Fibroblast of skin of back (primary cell): ENCODE measurements at places on chromosomes 5 and 9.

- no peak for DNase-seq
Measured at GRCh38 chr5:7978114-7978513, 109.2 kb downstream of the MTRR start.

DNA sequence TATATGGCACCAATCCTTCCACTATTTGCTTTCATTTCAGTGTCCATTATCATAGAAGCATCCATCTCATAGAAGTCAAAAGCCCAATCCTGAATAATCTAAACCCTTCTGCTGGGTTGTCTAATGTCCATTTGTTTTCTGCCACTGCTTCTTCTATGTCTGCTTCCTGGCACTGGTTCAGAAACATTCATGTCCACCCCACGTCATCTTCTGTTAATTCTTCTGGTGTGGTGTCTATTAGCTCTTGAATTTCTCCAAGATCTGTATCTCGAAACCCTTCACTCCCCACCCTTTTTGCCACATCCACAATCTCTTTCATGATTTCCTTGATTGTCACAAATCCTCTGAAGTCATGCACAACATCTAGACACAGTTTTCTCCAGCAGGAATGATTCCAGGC lies 23.2 kb upstream of the GOLGA1 start:
- DNase-seq = peak; percentile 14

DNA sequence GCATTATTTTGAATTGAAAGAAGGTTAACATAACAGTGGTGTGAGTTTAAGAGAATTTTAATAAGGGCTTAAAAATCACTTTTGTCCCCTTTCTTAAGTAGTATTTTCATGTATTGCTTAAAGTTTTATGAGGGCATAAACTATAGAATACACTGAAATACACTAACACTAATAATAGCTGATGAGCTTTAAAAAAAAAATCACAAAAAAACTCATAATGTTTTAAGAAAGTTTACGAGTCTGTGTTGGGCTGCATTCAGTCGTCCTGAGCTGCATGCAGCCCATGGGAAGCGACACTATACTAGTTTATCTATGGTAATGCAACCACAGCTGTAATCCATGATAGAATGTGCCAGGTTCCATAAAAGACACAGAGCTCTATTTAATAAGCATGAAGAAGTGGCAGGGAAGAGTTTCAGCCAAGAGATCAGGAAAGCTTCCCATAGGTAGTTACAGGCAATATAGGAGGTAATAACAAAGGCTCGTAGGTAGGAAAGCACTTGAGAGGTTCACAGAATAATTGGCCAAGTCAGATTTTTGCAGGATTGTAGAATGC lies 4.5 kb downstream of the SREK1IP1 start:
- no peak for DNase-seq

DNA sequence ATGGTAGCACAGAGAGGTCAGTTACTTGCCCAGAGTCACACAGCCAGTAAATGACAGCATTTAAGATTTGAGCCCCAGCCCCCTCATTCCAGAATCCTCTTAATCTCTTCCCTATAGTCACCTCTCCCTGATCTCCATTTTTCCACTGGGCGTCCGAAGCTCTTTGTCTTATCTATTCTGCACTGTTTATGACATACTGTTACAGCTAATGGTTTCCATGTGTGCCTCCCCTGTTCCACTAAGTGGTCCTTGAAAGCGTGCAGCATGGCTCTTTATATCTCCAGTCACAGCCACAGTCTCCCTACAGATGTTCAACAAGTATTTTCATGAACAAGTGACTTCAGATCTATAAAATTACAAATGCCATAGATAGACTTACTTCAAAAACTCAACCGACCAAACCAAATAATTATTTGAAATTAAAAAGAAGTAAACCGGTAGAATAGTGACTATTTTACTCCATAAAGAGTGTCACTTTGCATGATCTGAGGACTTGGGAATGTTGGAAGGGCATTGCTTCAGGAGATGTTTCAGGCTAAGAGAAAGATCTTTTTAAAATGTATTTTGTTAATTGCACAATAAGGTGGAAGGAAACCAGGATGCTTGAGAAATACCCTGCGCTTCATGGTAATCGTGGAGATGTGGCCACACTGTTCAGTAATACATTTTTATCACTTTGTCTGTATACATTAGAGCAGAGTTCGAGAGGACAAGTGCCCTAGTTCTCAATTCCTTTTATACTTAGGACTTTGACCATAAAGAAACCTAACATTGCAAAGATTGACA lies 237.2 kb downstream of the FBXL7 start:
- no peak for DNase-seq

- DNase-seq = no peak
Measured at GRCh38 chr9:101792475-101792874, 54.0 kb upstream of the GRIN3A start.

GRCh38 chr9:1353291-1353690 lies 303.1 kb downstream of the DMRT2 start:
- DNase-seq = peak; percentile 6

GRCh38 chr5:120306303-120306702 lies 157.8 kb upstream of the PRR16 start:
- no peak for DNase-seq

DNA sequence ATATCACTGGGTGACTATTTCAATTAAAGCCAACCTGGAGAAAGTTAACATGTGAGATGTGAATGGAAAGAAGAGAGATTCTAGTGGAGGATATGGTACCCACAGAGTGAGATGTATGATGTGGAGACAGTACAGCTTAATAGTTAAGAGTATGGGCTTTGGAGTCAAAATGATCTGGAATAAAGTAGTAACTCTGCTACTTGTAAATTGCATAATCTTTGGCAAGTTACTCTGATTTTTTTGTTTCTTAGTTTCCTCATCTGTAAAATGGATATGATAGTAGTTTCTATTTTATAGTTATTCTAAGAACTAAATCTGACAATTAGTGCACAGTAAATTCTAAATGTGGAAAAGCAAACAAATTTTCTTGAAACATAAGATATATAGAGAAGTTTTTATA lies 79.2 kb downstream of the ISOC1 start:
- DNase-seq = no peak

DNA sequence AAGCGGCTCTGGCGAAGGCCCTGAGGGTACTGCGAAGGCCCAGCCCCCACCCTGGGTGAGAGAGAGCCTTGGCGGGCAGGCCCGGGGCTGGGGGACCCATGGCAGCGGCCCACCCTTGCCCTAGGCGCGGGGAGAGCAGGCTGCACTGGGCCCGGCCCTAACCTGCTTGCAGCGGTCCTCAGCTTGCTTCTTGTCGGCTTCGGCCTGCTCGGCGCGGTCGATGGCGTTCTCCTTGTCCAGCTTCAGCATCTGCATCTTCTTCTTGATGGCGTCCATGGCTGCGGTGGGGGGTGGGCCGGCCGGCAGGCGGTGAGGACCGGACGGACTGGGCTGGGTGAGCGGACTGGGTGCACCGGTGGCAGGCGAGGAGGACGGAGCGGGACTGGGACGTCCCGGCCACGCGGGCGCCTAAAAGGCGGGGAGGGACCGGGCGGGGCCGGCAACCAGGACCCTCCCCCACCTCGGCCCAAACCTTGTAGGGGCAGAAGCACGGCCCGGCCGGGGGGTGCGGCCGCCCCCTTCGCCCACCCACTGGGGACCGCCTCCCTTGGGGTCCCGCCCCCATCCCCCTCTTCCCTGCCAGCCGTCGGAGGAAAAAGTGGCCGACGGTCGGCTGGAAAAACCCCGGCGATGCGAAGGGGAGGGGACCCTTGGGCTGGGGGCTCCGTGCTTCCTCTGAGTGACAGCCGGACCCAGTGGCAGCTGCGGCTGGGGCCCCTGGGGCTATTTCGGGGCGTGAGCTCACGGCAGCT lies at the start of gene TPM2:
Gene TPM2, minus strand, starts transcription at position 384 of the 752 bp plus-strand sequence. Its CDS starts 108 bp downstream, at position 276.
- peak; percentile 93 for DNase-seq

DNA sequence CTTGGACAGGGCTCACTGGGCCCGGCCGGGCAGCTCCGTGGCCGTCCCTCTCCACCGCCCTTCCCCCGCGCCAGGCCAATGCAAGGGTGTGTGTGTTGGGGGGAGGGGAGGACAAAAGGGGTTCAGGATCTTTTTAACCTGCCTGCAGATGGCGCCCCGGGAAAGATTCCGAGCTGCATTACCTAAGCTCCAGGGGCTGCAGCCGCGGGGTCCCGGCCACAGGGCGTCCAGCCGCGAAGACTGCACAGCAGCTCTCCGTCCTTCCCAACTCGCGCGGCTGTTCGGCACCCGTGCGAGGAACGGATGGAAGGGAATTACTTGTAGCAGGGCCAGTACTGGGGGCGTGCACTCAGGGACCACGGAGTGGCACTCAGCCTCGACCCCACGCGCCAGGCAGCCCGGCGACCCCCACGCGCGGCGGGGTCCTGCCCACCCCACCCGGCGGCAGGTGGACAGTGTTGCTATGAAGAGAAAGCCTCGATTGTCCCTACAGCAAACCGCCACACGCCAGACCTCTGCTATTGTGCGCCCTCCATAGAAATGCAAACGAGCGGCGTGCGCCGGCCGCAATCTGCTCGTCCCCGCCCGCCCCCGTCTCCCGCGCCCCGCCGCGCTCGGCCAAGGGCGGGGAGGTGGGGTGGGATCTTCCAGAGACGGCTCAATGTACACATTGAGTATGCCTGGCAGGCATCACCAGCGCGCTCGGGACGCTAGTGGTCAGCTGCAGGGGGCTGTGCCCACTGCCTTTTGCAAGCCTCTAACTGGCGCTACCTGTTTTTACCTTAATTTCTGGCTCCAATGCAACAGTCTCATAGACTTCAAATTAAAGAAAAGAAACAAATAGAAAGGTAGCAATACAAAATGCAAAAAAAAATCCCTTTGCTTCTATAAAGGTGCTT lies 796 bp upstream of the GADD45G start:
- DNase-seq = peak; percentile 22

DNA sequence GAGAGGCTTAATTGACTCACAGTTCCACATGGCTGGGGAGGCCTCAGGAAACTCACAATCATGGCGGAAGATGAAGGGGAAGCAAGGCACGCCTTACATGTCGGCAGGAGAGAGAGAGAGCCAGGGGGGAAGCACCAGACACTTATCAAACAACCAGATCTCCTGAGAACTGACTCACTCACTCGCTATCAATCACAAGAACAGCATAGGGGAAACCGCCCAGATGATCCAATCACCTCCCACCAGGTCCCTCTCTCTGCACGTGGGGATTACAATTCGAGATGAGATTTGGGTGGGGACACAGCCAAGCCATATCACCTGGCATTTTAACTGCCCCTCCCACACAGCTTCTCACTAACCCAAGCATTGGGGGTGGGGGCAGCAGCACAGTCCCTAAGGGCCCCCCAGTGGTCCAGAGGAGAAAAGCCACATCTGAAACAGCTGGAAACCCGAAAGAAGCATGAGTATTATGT lies 76.1 kb upstream of the ASS1 start:
- no peak for DNase-seq

DNA sequence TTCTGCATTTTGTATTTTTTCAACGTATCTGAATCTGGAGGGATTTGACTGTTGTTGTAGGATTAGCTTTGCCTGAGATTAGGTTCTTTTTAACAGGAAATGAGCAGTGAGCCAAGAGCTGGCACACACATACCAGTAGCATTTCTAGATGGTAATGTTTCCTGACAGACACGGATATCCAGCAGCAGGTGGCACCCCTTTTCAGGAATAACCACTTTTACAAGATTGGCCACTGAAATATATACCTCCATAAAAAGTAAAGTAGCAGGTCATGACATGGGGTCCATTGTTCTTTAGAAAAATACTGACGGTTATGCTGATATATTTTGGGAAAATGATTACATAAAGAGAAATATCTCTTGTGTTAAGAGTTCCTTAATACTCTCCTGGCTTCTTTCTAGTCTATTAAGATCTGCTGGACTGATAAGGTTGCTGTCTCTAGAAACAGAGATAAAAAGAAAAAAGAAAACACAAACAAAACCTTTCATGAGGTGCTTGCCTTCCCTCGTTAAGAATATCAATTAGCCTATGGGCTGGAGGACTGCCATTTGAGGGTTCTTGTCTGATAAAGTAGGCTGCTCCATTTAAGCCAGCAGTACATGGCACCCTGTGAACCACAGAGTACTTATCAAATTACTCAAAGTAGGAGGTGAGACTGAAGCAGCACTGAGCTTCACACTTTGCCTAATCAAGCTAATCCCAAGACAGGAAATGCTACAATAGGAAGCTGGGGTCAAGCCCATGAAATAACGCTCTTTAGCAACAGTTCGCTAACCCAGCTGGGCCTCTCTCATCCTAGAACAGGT lies 101.6 kb upstream of the PCA3 start:
- no peak for DNase-seq

- DNase-seq = peak; percentile 80
Measured at GRCh38 chr5:159849437-159850083, 66.7 kb upstream of the ADRA1B start.

GRCh38 chr9:87422999-87423398 lies 74.7 kb upstream of the DAPK1 start:
- no peak for DNase-seq

DNA sequence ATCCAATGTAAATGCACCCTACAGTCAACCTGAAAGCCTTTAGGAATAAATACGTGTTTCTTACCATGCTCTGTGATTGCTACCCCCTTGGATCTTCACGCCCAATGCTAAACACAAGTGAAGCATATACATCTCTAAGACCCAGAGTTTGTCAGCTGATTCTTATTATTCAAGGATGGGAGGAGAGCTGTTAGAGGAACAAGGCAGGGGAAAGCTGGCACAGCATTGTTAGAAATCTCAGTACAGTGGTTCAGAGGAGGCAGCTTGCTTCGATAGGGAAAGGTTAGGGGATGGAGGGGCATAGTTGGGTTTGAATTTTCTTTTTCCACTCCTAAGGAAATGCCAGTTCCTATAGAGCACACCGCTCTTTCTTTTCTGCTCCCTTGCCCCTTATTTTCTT lies 16.7 kb upstream of the TAF11L2 start:
- no peak for DNase-seq

DNA sequence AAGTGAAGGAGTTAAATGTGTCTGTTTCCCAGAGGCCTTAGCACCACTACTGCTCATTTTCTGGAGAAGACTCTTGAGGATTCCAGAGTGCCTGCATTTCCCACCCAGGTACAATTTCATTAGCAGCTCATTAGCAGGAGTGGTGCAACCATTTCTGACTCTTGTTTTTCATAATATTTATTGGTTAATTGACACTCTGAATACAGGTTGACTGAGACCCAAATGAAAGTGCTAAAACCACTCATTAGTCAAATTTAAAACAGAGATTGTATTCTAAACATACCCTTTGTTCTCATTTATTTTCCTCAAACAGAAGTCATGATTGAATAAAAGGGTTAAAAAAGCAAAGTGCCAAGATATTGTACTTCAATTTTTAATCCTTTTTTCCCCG lies 134.5 kb downstream of the SIL1 start:
- DNase-seq = no peak

- no peak for DNase-seq
Measured at GRCh38 chr5:170360709-170361108, 28.5 kb downstream of the KCNMB1 start.

GRCh38 chr5:143828710-143829109 lies 16.7 kb downstream of the HMHB1 start:
- no peak for DNase-seq
